Panc1 (cell line): ENCODE measurements at places on chromosomes 3 and 15. TPM values are rescaled to one million over a fixed set of nuclear protein-coding genes. Genes with fewer than 3 reads are reported as not detected.

Gene ARPIN
- 6.3 TPM for total RNA-seq

Gene MIX23
- 61.7 TPM for total RNA-seq

Gene WDR48
- 15.7 TPM for total RNA-seq

Gene SHF
- total RNA-seq: 3.0 TPM
